Testis (tissue), 5 donors: ENCODE measurements at places on chromosomes 3 and 15. TPM values are rescaled to one million over a fixed set of nuclear protein-coding genes. Genes with fewer than 3 reads are reported as not detected.

SRP14 gene
- 359 TPM for polyA plus RNA-seq

GOLGA6L22 gene
- 5.6 TPM for polyA plus RNA-seq

GPR171 gene
- 0.22 TPM for polyA plus RNA-seq

GRCh38 chr3:48966367-48966766 lies 23.7 kb upstream of the P4HTM start:
- no peaks in the 10 kb centered on the region for H3K27me3 ChIP-seq
- no peaks in the 10 kb centered on the region for H3K36me3 ChIP-seq
- H3K4me1 ChIP-seq, result peaks cover 24% of the 10 kb centered on the region
- H3K4me3 ChIP-seq, result no peak overlapping the region

DNA sequence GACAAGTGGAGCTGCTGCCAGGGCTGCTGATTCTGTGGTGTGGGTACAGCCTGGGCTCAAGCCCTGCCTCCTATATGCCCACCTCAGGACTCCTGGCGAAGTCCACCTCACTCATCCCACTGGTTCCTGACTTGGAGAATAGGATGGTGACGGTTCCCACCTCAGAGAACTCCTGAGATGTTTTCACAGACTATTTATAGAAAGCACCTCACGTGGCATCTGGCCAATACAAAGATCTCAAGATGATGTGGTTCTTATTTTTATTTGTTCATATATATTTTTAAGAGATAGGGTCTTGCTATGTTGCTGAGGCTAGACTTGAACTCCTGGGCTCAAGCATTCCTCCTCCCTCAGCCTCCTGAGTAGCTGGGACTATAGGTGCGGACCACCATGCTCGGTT lies 236.9 kb upstream of the BHLHE40 start:
- no peaks in the 10 kb centered on the region for H3K27me3 ChIP-seq
- H3K36me3 ChIP-seq, result no peaks in the 10 kb centered on the region
- H3K27ac ChIP-seq, result peak overlapping the region; percentile 64

- H3K4me1 ChIP-seq, result peaks cover 5% of the 10 kb centered on the region
- H3K4me3 ChIP-seq, result peak overlapping the region; percentile 31
- peak overlapping the region; percentile 74 for H3K27ac ChIP-seq
- H3K36me3 ChIP-seq, result no peaks in the 10 kb centered on the region
Observed at GRCh38 chr3:141686466-141687291, 51.4 kb upstream of the RNF7 start.

GRCh38 chr3:140842984-140843649 lies 98.5 kb upstream of the SLC25A36 start:
- H3K27ac ChIP-seq, result no peak overlapping the region
- no peaks in the 10 kb centered on the region for H3K36me3 ChIP-seq
- no peak overlapping the region for H3K4me3 ChIP-seq
- no peak for DNase-seq
- peaks cover 7% of the 10 kb centered on the region for H3K4me1 ChIP-seq

- no peak overlapping the region for H3K4me3 ChIP-seq
- H3K36me3 ChIP-seq, result no peaks in the 10 kb centered on the region
- no peak for DNase-seq
Observed at GRCh38 chr3:155568295-155568694, 176.6 kb downstream of the PLCH1 start.
